Left lung (tissue), 14 donors: ENCODE measurements at places on chromosomes 11 and 22. TPM values are rescaled to one million over a fixed set of nuclear protein-coding genes. Genes with fewer than 3 reads are reported as not detected.

The FOSL1 gene
- polyA plus RNA-seq: not detected

The C1QTNF4 gene
- polyA plus RNA-seq: 3.7 TPM

The DAGLA gene
- polyA plus RNA-seq: 3.0 TPM

The GSTT2B gene
- 21.8 TPM for polyA plus RNA-seq

The PRRG4 gene
- 2.4 TPM for polyA plus RNA-seq

The MRGPRX4 gene
- polyA plus RNA-seq: not detected

DNA sequence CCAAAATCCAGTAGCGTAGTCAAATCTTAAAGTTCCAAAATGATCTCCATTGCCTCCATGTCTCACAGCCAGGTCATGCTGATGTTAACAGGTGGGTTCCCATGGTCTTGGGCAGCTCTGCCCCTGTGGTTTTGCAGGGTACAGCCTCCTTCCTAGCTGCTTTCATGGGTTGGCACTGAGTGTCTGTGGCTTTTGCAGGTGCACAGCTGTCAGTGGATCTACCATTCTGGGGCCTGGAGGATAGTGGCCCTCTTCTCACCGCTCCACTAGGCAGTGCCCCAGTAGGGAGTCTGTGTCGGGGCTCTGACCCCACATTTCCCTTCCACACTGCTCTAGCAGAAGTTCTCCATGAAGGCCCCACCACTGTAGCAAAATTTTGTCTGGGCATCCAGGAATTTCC is 132.8 kb downstream of the KCNC1 start:
- DNase-seq: no peak

DNA sequence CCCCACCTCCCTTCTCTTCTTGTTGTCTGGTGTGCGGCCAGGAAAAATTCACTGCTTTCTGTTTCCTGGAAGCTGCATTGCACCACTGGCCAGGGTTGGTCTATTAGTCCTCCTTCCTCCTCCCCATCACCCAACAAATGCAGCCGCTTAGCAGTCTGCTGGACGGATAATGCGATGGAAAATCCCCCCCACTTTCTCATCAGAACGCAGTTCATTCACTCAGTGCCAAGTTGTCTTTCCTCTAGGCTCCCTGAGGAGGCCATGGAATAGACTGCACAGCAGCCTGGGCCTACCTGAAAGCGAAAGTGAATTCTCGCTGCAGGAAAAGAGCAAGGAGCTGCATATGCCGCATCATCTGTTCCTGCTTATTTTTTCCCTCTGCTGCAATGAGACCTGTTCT is 513.6 kb downstream of the METTL15 start:
- no peak for DNase-seq

DNA sequence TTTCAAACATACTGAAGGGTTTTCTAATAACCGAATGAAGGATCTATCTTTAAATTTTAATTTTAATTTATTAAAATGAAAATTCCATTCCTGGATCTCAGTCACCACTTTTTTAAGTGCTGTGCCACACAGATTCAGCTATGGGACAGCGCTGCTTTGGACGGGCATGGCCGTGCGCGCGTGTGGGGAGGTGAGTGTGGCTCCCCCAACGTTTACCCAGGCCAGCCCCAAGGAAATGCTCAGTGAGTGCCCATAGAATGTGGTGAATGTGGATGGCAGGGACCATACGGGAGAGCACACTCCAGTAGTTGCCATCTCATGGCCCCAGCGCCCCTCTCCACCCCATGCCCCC is 88.0 kb upstream of the KCNQ1OT1 start:
- DNase-seq: peak; percentile 9

GRCh38 chr22:49087198-49087597 is 740.5 kb downstream of the BRD1 start:
- peak; percentile 30 for DNase-seq

GRCh38 chr11:21553795-21554194 is 639.1 kb upstream of the ANO5 start:
- no peak for DNase-seq

GRCh38 chr11:92804388-92804966 is 165.0 kb upstream of the MTNR1B start:
- DNase-seq: no peak

GRCh38 chr22:38758276-38758945 is 2.6 kb upstream of the SUN2 start:
- no peak for DNase-seq

GRCh38 chr11:98834776-98835175 is 186.0 kb upstream of the CNTN5 start:
- no peak for DNase-seq

- DNase-seq: no peak
These were observed 589.8 kb downstream of the ETS1 start for GRCh38 chr11:127997594-127997993.

GRCh38 chr11:69380451-69380901 is 86.5 kb downstream of the MYEOV start:
- no peak for DNase-seq

- no peak for DNase-seq
These were observed 5.8 kb upstream of the CELF1 start for GRCh38 chr11:47558695-47559094.

- DNase-seq: peak; percentile 71
These were observed 4.3 kb upstream of the FLI1 start for GRCh38 chr11:128689591-128689947.

GRCh38 chr11:108639146-108639545 is 25.7 kb upstream of the DDX10 start:
- DNase-seq: no peak

- DNase-seq: no peak
These were observed 168.5 kb upstream of the CCDC90B start for GRCh38 chr11:83454674-83455073.
